Activated gamma-delta T cell (primary cell): ENCODE measurements at places on chromosomes 4 and X.

GRCh38 chr4:95155759-95156451 is 392.9 kb downstream of the UNC5C start:
- no peak for DNase-seq

- no peak for DNase-seq
Observed at GRCh38 chrX:101605146-101605545, 12.7 kb downstream of the ARMCX6 start.

DNA sequence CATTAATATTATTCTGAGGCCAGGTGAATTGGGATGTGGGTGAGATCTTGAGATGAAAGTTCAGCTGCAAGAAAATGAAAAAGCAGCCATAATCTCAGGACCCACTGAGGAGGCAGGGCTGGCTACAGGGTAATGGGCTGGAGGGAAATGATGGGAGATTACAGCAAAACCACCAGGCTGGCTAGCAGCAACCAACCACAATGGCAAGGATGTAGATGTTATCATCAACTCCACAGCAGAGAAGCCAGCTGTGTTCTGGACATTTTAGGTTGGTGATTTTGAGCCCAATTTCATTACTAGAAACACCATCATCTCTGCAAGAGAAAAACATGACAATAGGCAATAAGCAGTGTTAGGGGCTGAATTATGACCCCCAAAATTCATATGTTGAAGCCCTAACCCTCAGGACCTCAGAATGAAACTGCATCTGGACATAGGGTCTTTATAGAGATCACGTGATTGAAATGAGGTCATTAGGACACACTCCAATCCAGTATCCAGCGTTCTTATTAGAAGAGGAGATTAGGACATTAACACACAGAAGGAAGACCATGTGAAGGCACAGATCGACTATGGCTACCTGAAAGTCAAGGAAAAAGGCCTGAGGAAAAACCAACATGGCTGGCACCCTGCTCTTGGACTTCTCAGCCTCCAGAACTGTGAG is 139.8 kb upstream of the KIT start:
- DNase-seq, result no peak

DNA sequence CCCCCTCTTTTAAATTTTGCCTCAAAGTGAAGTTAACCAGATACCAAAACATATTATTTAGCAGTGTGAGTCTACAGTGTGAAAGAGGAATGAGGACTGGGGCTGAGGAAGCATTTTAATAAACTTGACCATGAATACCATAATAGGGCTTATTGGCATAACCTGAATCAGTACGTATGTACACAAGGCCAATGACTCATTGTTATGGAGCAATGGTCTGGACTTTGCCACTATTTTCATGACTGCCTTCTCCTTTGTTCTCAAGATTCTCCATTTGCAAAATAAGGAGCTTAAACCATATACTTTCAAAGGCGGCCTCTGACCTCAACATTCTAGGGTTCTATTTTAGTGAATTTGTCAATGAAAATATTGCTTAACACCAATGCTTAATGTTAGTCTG is 102.8 kb upstream of the OR13H1 start:
- DNase-seq, result no peak

DNA sequence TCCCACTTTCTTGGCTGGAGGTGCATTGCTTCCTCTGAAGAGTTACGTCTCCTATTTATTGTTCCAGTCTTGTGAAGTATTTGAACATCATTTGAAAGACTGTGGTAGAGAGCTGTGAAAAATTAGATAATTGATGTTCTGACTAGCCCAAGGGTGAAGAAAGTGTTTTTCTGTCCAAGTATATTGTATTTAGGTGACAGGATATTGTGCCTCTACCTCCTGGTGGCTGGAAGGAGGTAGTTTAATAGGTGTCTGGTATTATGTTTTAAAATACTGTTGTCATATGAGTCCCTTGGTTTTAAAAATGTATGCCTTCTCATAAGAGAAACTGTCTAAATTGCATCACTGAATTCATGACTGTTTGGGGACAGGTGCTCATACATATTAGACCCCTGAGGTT is 226.0 kb downstream of the SPRY1 start:
- no peak for DNase-seq

- no peak for DNase-seq
Observed at GRCh38 chrX:49089553-49089952, 9.9 kb upstream of the WDR45 start.

GRCh38 chr4:5980436-5981155 is 37.6 kb downstream of the C4orf50 start:
- no peak for DNase-seq

DNA sequence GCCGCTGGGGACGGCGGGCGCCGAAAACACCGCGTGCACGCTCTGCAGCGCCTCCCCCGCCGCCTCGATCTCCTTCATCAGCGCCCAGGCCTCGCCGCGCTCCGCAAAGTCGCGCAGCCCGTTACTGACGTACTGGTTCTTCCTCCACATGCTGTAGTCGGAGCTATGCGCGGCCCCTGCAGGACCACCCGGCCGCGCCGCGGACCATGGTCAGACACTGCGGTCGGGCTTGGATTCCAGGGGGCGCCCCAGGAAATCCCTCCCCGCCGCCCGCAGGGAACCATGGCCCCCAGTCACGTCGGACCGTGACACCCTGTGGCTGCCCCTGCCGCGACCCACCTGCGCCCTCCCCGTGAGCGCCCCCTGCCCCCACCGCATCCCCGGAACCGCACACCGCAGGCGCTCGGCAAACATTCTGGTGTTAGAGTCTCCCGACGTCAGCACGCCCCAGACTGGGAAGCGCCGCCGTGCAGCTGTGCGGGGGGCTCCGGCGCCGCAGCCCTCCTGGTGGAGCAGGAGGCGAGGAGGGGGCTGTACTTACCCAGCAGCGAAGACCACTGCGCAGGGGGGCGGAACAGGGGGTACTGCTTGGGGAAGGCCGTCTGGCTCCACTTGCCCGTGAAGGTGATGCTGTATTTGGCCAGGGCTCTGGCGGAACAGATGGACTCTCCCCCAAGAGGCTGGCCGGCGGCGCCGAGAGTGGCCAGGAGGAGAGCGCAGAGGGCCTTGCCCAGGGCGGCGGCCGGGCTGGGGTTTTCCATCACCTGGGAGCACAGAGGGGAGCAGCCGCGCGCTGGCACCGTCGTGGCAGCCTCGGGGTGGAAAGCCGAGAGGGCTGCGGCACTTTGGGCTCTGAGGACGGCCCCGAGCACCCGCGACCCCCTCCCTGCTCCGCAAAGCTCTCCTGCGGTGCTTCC is 814 bp downstream of the SPON2 start:
- peak; percentile 77 for DNase-seq

GRCh38 chr4:100742045-100742444 is 224.2 kb upstream of the EMCN start:
- no peak for DNase-seq

- DNase-seq, result no peak
Observed at GRCh38 chr4:186651624-186652023, 72.0 kb downstream of the FAT1 start.

DNA sequence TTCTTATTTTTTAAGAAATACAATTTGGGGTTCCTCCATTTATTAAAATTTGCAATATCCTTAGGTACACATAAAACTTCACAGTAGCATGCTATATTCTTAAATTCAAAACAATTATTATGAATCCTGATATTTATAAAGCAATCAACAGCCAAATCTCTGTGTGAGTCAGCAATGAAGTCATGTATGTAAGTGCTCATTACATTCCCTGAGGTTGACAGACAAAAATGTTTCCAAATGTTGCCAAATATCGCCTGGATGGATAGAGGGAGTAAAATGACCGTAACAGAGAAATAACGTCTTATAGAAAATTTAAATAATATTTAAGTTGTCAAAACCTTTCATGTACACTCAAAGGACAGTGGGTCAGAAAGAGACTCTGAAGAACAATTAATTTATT is 220.0 kb downstream of the PCDH18 start:
- DNase-seq, result no peak

- no peak for DNase-seq
Observed at GRCh38 chr4:141826260-141826659, 189.9 kb downstream of the IL15 start.

DNA sequence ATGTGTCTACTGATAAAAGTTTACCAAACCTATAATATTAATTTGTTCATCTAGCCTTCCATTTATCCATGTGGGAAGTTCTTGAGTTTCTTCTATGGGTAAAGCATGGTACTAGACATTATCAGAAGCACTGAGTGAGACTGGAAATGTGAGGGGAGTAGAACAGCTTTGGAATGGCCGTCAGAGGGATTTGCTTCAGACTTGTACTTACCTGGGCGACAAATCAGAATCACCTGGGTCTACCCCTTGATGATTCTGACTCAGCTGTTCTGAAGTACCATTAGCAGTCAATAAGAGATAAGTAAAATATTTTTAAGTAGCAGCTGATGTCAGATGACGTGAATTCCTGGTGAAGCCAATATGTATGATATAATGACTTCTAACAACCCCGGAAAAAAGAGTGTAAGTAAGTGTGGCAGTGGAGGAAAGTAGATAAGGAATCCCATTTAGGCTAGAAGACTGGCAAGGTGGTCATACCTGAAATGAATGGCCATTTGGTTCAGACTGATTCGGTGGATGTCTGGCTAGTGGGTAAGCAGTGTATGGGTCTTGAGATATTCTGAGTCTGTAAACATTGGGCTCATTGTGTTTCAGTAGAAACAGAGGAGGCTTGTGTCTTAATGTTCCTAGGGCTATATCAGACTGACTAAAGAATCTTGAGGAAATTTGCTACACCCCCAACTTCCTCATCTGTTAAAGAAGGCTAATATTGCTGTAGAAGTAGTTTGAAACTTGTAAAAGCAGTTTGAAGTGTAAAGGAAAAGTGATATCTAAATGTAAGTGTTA is 409.2 kb downstream of the NKX6-1 start:
- DNase-seq, result no peak

DNA sequence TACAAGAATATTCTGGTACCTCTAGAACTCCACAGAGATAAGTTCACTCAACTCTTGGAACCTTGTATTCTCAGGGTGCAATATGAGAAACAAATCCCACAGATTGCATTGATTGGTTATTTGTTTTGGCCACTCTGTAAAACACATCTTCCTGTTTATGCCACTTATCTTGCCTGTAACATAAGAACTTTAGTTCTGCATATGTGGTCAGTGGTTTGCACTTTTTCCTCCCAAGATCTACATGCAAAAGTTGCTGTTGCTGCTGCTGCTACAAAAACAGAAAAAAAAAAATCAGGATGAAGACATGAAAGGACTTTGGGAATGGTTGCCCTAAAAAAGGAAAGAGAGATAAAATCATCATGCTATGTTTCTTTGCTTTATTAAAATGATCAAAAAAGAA is 9.6 kb downstream of the ODAPH start:
- no peak for DNase-seq

GRCh38 chr4:109232681-109233080 is 69.8 kb downstream of the COL25A1 start:
- DNase-seq, result no peak

DNA sequence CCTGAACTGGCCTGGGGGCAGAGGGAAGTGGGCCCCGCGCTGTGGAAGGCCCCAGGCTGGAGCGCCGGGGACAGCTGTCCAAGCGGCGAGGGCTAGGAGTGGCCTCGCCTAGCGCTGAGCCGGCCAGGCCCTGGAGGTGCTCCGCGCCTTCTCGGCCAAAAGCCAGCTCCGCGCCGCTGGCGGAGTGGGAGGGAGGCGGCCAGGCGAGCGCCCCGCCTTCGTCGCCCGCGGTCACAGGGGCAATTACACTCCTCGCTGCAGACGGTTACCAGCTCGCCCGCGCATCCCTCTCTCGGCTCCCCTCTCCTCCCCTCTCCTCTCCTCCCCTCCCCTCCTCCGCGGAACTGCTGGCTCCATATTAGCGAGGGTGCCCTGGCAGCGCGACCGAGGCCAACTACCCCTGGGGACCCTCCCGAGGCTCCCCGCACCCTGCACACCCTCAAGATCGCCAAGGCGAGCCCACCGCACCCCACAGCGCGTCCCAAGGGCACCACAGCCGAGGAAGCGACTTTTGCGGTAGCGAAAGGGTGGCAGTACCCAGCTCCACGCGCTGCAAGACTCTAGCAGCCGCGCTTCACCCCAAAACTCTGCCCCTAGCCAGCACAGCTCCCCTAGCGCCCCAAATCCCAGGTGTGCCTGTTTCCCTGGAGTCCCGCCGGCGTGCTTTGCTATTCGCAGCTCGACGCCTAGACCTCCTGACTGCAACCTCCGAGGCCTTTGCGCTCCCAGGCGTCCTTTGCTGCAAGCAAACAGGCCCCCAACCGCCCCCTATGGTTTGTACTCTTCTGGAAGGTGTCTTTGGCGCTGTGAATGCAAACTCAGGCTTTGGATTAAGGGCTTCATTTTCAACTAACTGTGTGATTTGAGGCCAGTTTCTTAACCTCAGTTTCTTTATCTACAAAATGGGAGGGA is 91.4 kb downstream of the BCOR start:
- DNase-seq, result no peak

GRCh38 chrX:124925681-124926080 is 394.0 kb upstream of the TEX13C start:
- no peak for DNase-seq

DNA sequence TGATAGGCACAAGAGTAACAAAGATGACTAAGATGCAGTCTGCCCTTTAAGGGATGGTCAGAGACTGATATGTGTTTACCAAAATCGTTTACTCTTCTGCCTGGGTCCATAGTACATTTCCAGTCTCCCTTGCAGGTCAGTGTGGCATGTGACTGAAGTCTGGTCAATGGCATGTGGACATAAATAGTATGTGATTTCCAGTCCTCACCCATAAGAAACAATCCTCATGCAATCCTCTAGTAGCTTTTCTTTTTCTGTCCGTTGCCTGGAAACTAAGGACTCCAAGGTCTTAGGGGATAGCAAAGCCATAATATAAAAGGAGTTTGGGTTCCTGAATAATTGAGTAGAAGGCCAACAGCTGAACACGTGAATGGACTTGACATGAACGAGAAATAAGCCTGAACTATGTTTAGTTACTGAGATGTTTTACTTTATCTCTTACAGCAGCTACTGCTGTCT is 1.1 kb downstream of the SLC9B2 start:
- DNase-seq, result no peak

DNA sequence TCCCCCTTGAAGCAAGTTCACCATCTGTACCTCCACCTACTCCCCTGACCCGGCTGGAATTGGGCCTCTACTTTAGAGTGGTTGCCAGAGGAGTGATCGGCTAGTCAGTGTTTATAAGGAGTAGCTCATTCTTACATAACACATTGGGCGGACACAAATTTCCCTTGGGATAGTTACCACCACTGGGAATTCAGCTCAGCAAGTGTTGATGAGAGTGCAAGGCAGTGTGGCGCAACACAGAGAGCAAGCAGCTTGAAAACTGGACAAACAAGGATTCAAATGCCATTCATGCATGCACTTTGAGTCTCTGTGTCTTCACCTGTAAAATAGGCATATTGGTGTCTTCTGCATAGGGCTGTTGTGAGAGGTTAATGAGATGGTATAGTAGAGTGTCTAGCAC is 92.7 kb downstream of the STK32B start:
- DNase-seq, result no peak

GRCh38 chr4:49002931-49003330 is 16.9 kb downstream of the CWH43 start:
- DNase-seq, result no peak
